ENCODE measurements at places on chromosomes 5 and 9.

DNA sequence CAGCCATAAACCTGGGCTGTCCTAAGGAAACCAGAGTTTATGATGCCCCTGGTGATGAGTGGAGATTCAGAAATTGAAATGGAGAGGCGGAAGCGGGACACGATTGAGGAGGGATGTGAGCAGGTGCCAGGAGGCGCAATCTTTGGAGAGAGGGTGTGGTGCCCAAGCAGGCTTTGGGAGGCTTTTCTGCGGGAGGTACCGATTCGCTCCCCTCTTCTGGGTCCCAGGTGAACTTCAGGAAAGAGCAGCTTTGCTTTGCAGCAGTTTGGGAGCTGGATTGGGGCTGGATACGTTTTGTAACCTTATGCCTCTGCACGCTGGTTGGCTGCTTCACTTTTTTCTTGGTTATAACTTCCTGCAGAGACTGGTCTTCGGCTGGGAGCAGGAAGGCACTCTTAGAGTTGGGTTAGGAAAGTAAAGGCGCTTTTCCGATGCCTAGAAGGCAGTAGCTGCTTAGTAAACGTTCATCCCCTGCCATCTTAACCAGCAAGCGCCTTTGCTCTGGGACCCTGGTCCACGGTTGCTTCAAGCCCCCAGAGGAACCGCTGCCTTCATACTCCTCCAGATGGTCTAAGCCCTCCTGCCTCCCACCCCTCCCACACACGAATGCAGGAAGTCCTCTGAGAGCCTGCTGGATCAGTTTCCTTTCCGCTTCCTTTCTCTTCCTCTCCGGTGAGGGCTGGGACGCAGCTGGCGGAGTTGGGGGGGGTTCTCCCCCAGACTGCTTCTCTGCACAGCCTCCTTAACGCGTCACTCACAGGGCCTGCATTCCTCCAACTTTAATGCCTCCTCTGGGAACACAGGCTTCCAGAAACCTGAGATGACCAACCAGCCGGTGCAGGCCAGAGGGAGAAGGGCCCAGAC lies 15.2 kb upstream of the NEK6 start:
- H3K27ac ChIP-seq, result no peak overlapping the region
- H3K27me3 ChIP-seq, result no peaks in the 10 kb centered on the region
- DNase-seq, result no peak
- peaks cover 38% of the 10 kb centered on the region for H3K4me1 ChIP-seq
- H3K4me3 ChIP-seq, result no peak overlapping the region

GRCh38 chr9:24817756-24818155 lies 272.1 kb upstream of the IZUMO3 start:
- H3K27me3 ChIP-seq, result no peaks in the 10 kb centered on the region
- no peak overlapping the region for H3K27ac ChIP-seq
- H3K36me3 ChIP-seq, result no peaks in the 10 kb centered on the region
- DNase-seq, result no peak
- no peaks in the 10 kb centered on the region for H3K4me1 ChIP-seq

DNA sequence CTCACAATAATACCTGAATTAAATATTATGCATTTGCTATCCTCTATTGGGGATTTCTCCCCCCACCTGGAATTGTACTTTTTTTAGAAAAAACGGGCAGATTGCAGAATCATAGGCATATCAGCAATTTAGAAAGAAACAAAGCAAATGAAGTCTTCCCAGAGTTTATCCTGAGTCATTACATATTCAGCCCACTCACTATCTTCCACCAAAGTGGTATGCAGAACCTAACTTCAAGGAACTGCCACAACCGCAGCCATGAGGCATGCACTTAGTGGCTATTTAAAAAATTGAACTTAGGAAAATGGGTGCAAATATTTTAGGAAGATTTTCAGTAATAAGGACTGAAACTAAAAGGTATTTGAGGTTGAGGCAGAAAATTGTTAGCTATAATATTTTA lies 48.6 kb downstream of the UBAP1 start:
- no peak for DNase-seq
- peaks cover 10% of the 10 kb centered on the region for H3K4me1 ChIP-seq
- no peak overlapping the region for H3K4me3 ChIP-seq
- H3K27ac ChIP-seq, result no peak overlapping the region
- no peaks in the 10 kb centered on the region for H3K36me3 ChIP-seq

- H3K27ac ChIP-seq, result no peak overlapping the region
- no peak for DNase-seq
- H3K27me3 ChIP-seq, result peaks cover 2% of the 10 kb centered on the region
Observed at GRCh38 chr5:9533562-9534364, 12.1 kb downstream of the SEMA5A start.

GRCh38 chr9:89022902-89023301 lies 31.6 kb downstream of the S1PR3 start:
- no peak for DNase-seq
- no peaks in the 10 kb centered on the region for H3K4me1 ChIP-seq
- H3K27me3 ChIP-seq, result peaks cover 16% of the 10 kb centered on the region
- no peaks in the 10 kb centered on the region for H3K36me3 ChIP-seq
- H3K4me3 ChIP-seq, result no peak overlapping the region

DNA sequence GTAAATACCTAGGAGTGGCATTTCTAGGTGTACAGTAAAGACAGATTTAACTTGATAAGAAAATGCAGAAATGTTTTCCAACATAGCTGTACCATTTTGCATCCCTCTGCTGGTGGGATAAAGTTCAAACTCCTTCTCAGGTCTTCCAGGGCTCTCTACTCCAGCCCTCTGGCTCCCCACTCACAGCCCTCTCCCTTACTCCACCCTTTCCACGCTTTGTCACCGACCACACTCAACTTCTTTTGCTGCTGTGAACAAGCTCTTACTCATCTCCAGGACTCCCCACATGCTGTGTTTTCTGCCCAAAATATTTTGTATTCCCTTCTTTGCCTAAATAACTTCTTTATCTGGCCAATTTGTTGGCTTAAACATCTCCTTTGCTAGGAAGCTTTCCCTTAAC lies 90.6 kb upstream of the OSMR start:
- no peak overlapping the region for H3K27ac ChIP-seq
- no peaks in the 10 kb centered on the region for H3K4me1 ChIP-seq
- H3K4me3 ChIP-seq, result no peak overlapping the region
- peaks cover 7% of the 10 kb centered on the region for H3K27me3 ChIP-seq
- DNase-seq, result no peak

DNA sequence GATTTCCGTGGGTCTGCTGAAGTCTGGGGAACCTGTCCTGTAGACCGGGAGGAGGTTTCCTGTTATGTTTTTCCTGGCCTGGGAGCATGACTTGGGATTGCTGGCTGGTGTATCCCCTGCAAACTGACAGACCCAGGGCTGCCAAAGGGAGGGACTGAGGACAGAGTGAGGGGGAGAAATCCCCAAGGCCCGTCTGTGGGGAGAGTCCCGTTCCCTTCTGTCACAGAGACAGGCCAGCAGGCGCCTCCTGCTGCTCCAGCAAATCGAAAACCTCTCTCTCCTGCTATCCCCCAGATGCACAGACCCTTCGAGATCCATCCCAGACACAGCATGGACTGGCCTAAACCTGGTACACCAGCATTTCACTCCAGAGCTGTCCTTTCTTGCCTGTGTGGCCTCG lies 56.2 kb upstream of the ALDH1B1 start:
- no peak for DNase-seq
- peaks cover 16% of the 10 kb centered on the region for H3K4me1 ChIP-seq
- no peaks in the 10 kb centered on the region for H3K36me3 ChIP-seq
- no peak overlapping the region for H3K27ac ChIP-seq
- no peak overlapping the region for H3K4me3 ChIP-seq

DNA sequence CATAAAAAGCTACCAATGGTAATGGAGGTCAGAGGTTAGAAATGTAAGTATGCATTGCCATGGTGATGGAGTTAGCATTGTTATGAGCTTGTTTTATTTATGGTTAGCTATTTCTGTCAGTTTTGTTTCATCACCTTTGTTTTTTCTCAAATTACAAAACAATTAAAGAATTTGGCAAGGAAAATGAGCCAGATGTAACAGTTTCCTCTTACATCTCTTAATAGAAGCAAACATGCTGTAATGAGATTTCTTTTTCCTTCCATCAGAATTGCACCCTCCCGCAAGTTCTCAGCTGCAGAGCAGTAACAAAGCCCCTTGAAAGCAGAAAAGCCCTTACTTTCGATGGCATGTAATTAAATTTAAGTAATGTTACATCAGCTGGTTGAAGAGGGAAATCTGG lies 233.0 kb downstream of the SGCD start:
- peaks cover 9% of the 10 kb centered on the region for H3K27me3 ChIP-seq
- no peaks in the 10 kb centered on the region for H3K36me3 ChIP-seq
- no peak overlapping the region for H3K4me3 ChIP-seq
- H3K4me1 ChIP-seq, result no peaks in the 10 kb centered on the region
- H3K27ac ChIP-seq, result no peak overlapping the region

DNA sequence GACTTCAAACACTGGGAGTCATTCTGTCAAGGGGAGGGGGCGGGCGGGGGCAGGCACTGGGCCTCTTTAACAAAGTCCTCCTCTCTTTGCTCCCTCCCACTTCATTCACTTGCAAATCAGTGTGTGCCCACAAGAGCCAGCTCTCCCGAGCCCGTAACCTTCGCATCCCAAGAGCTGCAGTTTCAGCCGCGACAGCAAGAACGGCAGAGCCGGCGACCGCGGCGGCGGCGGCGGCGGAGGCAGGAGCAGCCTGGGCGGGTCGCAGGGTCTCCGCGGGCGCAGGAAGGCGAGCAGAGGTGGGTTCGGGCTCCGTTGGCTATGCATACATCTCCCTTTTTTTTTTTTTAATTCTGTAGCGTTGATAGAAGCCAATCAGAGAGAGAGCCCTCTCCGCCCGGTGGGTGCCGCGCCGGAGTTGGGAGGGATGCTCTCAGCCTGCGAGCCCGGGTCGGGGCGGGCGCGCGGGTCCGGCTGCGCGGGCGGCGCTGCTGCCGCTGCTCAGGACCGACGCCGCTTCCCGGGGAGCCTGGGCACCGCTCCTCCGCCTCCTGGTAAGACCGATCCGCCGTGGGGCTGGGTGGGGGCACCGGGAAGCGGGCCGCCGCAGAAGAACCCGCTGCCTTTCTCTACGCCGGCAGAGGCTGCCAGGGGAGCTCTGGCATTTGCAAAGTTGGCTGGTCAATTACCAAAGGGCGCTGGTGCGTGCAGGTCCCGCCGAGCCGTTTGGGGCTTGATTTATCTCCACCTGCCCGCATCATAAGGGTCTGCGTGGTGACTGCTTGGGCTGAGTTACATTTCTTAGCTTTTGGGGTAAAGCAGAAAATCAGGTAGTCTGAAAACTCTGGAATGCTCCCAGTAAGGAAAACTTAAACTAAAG lies at the start of gene CDH6:
Gene CDH6, plus strand, starts transcription at position 96 of the 877 bp plus-strand sequence. CDS start 73,788 bp downstream, outside the sequence.
- H3K4me1 ChIP-seq, result no peaks in the 10 kb centered on the region
- no peak within 1 kb of the TSS for H3K27ac ChIP-seq
- H3K36me3 ChIP-seq, result no peaks in the 10 kb centered on the region
- H3K27me3 ChIP-seq, result peaks cover 17% of the 10 kb centered on the region
- no peak within 1 kb of the TSS for H3K4me3 ChIP-seq

DNA sequence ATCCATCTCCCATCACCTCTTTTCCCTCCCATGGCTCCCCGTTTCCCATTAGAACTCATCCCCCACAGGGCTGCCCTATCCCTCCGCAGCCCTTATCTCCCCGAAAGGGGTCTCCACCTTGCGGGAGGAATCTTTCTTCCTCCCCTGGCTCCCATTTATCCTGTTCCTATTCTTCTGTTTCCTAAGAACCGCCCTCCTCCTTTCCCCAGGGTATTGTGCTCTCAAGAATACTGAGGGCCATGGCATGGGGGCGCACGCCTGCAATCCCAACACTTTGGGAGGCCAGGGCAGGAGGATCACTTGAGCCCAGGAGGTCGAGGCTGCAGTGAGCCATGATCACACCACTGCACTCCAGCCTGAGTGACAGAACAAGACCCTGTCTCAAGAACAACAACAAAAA lies 665 bp downstream of the CD72 start:
- H3K27me3 ChIP-seq, result peaks cover 8% of the 10 kb centered on the region
- no peak for DNase-seq
- peak overlapping the region; percentile 92 for H3K27ac ChIP-seq
- H3K4me3 ChIP-seq, result peak overlapping the region; percentile 90
- H3K36me3 ChIP-seq, result peaks cover 9% of the 10 kb centered on the region
- peaks cover 68% of the 10 kb centered on the region for H3K4me1 ChIP-seq

GRCh38 chr5:147348451-147348850 lies 113.6 kb downstream of the STK32A start:
- no peak overlapping the region for H3K27ac ChIP-seq
- DNase-seq, result no peak
- H3K4me1 ChIP-seq, result no peaks in the 10 kb centered on the region
- H3K27me3 ChIP-seq, result peaks cover 5% of the 10 kb centered on the region
- no peak overlapping the region for H3K4me3 ChIP-seq

GRCh38 chr5:134000091-134000511 lies 4.7 kb downstream of the VDAC1 start:
- H3K27me3 ChIP-seq, result peaks cover 10% of the 10 kb centered on the region
- no peak overlapping the region for H3K27ac ChIP-seq
- peaks cover 73% of the 10 kb centered on the region for H3K4me1 ChIP-seq
- no peaks in the 10 kb centered on the region for H3K36me3 ChIP-seq
- no peak overlapping the region for H3K4me3 ChIP-seq

GRCh38 chr5:172834415-172835289 lies 601 bp downstream of the ERGIC1 start:
- H3K27me3 ChIP-seq, result peaks cover 2% of the 10 kb centered on the region
- no peak for DNase-seq
- H3K27ac ChIP-seq, result peak overlapping the region; percentile 97
- H3K36me3 ChIP-seq, result no peaks in the 10 kb centered on the region
- peak overlapping the region; percentile 89 for H3K4me3 ChIP-seq

GRCh38 chr5:135828782-135829127 lies 5.7 kb upstream of the SLC25A48 start:
- H3K4me3 ChIP-seq, result no peak overlapping the region
- no peak overlapping the region for H3K27ac ChIP-seq
- no peaks in the 10 kb centered on the region for H3K36me3 ChIP-seq
- H3K27me3 ChIP-seq, result peaks cover 10% of the 10 kb centered on the region
- DNase-seq, result no peak

DNA sequence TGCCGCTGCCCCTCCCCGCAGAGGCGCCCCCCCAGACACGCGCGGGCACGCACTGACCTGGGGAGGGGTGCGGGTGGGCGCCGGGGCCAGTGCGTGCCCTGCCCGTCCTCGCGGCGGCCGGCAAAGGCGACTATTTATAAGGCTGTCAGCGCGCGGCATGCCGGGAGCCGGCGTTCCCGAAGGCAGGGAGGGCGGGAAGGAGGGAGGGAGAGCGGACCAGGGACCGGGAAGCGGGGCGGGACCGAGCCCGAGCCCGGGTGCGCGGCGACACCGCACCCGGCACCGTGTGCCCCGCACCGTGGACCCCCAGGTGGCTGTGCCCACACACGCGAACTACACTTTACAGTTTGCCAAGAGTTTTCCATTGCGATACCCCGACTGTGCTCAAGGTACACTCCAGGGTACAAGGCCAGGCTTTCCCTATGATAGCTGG lies at the start of gene AK1:
Gene AK1, minus strand, starts transcription at position 110 of the 433 bp plus-strand sequence. CDS start 3,058 bp downstream, outside the sequence.
- no peak for DNase-seq
- H3K27me3 ChIP-seq, result no peaks in the 10 kb centered on the region
- peaks cover 6% of the 10 kb centered on the region for H3K36me3 ChIP-seq
- no peak within 1 kb of the TSS for H3K27ac ChIP-seq
- H3K4me3 ChIP-seq, result peak within 1 kb of the TSS; percentile 15
- H3K4me1 ChIP-seq, result peaks cover 13% of the 10 kb centered on the region
